ENCODE measurements at places on chromosomes 6 and 20. TPM values are rescaled to one million over a fixed set of nuclear protein-coding genes. Genes with fewer than 3 reads are reported as not detected.

TPBG gene
- total RNA-seq: 2.8 TPM

- no peak for DNase-seq
Observed at GRCh38 chr20:59402681-59403080, 102.3 kb downstream of the EDN3 start.

- no peak for DNase-seq
Observed at GRCh38 chr20:21342656-21343345, 39.7 kb downstream of the XRN2 start.

DNA sequence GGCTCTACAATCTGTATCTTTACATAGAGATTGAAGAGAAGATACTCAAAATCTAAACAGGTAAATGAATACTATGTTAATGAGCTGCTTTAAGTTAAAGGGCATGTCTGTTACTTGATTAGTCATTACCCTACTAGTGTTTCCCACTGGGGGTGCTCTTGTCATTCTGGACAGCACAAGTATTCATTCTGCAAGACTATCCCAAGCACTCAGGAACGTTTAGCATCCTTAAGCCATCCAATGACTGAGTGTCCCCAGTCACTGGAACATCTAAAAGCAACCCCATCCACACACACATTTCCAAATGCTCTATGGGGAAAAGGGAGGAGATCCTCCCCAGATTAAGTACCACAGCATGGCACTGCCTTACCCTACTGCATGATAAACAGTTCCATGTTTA, 25.7 kb downstream of the EZR start:
- DNase-seq: no peak

GRCh38 chr6:140252099-140252498, 877.7 kb upstream of the CITED2 start:
- no peak for DNase-seq

DNA sequence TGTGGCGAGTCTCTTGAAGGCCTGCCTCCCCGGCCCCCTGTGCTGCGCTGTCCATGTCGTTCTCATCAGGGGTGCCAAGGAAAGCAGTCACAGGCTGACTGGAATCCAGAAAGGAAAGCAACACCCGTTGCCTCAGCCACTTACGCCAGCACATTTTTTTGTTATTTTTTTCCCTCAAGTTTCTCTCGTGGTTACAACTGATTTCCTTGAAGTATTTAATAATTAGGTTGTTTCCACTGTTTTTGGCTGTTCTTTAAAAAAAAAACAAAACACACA, 17.9 kb upstream of the SLC22A1 start:
- no peak for DNase-seq

- DNase-seq: no peak
Observed at GRCh38 chr6:6635291-6635690, 46.8 kb downstream of the LY86 start.

DNA sequence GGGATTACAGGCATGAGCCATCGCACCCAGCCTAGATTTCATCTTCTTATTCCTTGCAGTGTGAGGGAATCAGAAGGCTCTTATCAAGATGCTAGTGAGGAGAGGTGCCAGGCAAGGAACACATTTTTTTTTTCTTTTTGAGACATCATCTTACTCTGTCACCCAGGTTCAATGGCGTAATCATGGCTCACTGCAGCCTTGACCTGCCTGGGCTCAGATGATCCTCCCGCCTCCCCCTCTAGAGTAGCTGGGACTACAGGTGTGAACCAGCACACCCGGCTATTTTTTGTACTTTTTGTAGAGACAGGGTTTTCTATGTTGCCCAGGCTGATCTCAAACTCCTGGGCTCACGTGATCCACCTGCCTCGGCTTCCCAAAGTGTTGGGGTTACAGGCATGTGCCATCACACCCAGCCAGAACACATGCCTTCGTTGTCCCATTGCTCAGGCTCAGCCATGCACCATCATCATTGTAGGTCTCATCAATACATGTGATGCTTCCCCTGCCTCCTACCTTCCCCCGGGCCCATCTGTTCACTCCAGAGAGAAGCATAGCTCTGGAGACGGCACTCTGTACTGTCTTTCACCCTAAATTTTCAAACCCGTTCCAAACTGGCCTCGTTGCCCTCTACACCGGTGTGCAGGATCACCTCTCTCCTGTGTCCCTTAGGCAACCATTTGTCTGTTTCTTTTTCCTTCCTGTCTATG, 10.1 kb downstream of the FLOT1 start:
- DNase-seq: no peak
